Activated T-helper 17 cell treated with anti-CD3 and anti-CD28 coated beads, Interleukin-2, amount 50 U/mL, for 72 hours (primary cell): ENCODE measurements at places on chromosomes 6 and 20. TPM values are rescaled to one million over a fixed set of nuclear protein-coding genes. Genes with fewer than 3 reads are reported as not detected.
A peak's percentile ranks its signal among the peaks of the same experiment; 100 is the strongest.

DNA sequence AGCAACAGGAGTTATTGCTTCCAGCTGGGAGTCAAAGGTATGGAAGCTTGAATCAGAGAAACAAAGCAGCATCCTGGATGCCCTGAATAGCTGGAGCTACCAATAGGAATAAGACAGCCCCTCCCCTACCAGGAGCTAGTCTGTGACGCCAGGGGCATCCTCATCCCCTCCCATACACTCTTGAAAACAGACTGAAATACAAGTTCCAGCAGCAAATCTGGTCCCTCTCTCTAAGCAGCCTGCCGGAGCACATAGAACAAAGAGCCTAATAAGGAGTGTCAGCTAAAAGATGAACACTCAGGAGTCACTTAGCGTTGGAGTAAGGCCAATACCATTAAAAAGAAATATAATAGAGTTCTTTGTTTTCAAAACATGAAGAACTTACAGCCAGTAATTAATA lies 25.6 kb downstream of the FILIP1 start:
- ATAC-seq = no peak

- ATAC-seq = no peak
These were observed 190.4 kb upstream of the JAG1 start for GRCh38 chr20:10864076-10864672.

GRCh38 chr20:33993576-33994221 lies at the start of gene RALY:
Gene RALY (plus strand): TSS chr20:33993911. CDS start chr20:34072075, 78,164 bp downstream.
- ATAC-seq = peak; percentile 78

DNA sequence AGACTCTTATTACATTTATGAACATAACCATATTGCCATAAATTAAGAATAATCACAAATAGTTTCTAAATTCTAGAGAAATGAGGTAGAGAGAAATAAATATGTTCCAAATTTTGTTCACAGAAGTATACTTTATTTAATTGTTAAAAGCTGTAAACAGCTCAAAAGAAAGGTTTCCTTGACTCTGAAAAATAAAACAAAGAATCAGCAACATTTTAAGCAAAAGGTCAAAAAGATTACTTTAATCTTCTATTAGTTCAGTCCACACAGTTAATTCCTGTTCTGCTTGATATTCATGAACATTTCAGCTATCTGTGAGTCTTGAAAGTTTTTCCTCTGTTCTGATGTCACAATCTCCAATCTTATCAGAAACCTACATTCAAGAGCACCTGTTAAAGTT lies 197.9 kb downstream of the GJA1 start:
- no peak for ATAC-seq

GRCh38 chr20:53716395-53716794 lies 122.8 kb upstream of the ZNF217 start:
- no peak for ATAC-seq

GRCh38 chr6:44527583-44528369 lies 140.3 kb downstream of the CDC5L start:
- ATAC-seq = no peak

- ATAC-seq = no peak
These were observed 1.7 kb downstream of the SAPCD1 start for GRCh38 chr6:31764198-31764597.

- no peak for ATAC-seq
These were observed 50.0 kb upstream of the FOXO3 start for GRCh38 chr6:108510461-108511319.

GRCh38 chr6:90068264-90068663 lies 174.0 kb downstream of the GJA10 start:
- peak; percentile 89 for ATAC-seq

GRCh38 chr6:76631622-76632021 lies 559.2 kb upstream of the IMPG1 start:
- no peak for ATAC-seq

GRCh38 chr20:1313236-1313964 lies 15.5 kb downstream of the SDCBP2 start:
- ATAC-seq = peak; percentile 77

- ATAC-seq = no peak
These were observed 131.7 kb upstream of the MLIP start for GRCh38 chr6:53979468-53980067.

DNA sequence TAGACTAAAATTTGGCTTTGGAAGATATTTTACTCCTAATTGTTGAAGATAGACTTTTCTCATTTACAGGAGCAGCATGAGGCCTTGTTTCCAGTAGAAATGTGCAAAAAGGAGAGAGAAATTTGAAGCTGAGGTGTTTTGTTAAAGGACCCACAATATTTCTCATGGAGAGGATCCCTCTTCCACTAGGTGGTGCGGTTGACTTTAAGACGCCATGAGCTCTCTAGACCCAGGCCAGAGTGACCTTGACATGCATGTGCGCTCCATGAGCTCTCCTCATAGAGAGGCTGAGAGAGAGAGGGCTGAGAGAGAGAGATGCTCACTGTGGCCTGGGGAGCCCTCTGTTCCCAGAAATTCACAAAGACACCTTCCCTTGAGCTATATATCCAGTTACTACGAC lies 861.2 kb upstream of the EYS start:
- ATAC-seq = no peak

DNA sequence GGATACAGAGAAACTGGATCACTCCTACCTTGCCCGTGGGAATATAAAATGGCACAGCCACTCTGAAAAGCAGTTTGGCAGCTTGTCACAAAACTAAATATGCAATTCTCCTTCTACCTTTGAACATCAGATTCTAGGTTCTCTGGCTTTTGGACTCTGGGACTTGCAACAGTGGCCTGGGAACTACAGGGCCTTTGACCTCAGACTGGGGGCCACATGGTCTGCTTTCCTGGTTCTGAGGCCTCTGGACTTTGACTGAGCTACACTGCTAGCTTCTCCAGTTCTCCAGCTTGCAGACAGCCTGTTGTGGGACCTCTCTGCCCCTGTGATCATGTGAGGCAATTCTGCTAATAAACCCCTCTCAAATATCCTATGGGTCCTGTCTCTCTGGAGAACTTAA lies 168.8 kb downstream of the CDH26 start:
- ATAC-seq = no peak

DNA sequence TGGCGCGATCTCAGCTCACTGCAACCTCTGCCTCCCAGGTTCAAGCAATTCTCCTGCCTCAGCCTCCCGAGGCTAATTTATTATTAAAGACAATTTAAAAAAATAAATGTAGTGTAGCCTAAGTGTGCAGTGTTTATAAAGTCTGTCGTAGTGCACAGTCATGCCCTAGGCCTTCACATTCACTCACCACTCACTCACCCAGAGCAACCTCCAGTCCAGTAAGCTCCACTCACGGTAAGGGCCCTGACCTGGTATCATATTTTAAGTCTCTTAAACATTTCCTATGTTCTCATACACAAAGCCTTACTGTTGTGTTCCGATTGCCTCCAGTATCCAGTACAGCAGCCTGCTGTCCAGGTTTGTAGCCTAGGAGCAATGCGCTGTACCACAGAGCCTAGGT lies 168.2 kb upstream of the FOXQ1 start:
- no peak for ATAC-seq

DNA sequence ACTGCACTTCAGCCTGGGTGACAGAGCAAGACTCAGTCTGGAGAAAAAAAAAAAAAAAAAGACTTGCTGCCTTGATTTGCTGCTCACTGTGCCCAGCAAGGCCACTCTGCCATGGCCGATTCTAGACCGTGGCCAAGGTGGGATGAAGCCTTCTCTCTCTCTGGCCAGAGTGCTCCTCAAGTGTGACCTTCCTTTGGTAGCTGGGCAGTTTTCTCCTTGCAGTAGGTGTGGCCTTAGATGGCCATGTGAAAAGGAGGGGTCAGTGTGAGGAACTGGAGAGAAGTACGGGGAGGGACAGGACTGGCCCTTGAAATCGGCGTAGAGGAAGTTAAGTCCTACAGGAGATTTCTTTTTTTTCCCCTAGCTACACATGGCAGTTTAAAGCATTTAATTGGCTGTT lies 272.0 kb downstream of the ARID1B start:
- no peak for ATAC-seq

DNA sequence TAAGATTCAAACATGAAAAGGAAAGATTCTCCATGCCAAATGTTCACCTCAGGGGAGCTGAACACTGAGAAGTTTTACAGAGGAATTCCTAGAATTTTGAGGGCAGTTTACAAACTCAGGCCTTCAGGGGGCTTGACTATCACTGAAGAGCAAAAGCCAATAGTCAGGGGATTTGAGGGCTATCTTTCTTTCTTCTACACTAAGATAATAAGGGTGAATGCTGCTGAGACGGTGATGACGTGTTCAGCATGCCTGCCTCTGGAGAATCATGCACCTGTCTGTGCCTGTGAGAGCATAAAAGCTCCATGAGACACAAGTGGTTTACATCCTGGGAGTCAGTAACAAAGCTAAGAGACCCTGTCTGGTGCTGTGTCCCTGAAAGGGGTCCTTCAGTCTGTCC lies 1085.6 kb downstream of the KIF16B start:
- ATAC-seq = no peak

DNA sequence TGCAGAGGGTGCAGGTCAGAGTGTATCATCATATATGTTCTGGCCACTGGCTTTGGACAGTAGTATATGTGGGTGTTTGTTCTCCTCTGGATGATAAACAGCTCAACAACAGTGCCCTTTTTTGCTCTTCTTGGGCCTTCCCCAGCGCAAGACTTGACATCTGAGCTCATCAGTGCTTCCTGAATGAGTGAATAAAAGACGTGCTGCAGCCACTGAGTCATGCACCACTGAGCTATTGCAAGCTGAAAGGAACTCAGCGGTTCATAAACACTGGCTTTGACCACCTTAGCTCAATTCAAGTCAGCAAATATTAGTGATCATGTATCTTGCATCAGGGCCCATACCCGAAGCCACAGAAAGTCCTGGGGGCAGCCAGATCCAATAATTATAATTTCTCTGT lies 105.3 kb upstream of the KCNG1 start:
- ATAC-seq = peak; percentile 90

DNA sequence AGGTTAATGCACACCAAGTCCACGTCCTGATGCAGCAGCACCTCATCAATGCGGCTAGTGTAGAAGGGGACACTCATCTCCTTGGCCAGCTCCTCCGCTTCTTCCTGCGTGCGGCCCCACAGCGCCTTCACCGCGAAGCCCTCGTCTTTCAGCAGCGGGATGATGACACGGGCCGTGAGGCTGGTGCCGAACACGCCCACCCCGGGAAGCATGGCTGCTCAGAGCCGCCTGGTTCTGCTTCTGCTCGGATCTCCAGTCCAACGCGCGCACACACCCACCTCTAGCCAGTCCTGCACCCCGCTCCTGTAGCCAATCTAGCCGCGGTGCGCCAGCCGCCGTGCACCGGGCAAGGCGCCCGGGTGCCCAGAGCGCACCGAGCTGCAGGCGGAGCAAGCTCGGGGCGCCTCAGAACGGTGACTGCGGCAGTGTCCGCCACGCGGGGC lies 700 bp downstream of the GFOD1 start:
- peak; percentile 39 for ATAC-seq

- no peak for ATAC-seq
These were observed 51.9 kb upstream of the SAYSD1 start for GRCh38 chr6:39166912-39167290.

DNA sequence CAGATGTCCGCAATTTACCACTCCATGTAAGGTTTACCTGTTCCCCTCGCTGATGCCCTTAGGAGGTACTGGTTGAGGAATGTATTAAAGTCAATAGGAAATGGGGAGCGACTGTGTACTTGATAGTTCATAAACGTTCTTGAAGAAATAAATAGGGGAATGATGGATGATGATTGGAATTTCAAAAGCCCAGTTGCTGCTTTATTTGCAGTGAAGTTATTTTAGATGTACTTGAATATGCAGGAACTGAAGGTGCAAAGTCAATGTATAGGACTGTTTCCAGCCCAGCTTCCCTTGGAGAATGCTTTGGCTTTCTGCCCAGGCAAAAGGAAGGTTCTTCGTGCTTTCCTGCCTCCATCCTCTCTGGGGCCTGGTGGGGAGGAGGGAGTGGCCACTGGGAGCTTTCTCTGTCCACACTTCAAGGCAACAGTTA lies 19.8 kb downstream of the ADGRF5 start:
- no peak for ATAC-seq

GRCh38 chr6:87293526-87293925 lies 28.9 kb upstream of the SMIM8 start:
- ATAC-seq = no peak

DNA sequence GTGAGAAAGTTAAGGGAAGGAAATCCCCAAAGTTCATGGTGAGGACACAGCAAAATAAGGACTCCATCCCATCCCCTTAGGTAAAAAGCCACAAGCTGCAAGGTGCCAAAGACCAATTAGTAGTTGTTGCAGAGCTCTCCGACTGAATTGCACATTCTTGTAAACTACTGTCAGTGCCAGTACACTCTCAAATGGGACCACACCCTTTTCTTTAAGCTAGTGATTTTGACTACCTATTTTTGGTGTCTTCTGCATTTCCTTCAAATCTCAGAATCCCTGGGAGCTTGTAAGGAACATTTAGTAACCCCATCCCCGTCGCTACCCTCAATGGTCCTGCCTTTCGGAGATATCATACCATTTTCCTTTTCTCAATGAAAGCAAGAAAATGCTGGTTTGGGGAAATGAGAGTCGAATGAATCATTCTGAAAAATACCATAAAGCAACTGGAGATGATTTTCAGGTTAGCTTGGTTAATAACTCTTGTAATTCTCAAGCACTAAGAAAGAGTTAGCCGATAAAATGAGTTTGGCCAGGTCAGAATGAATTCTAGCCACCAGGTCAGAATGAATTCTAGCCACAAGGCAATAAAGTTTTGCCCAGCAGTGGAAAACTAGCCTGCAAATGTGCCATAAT lies 5.2 kb upstream of the HMGN3 start:
- no peak for ATAC-seq

GRCh38 chr6:152695372-152696045 lies 2.2 kb upstream of the MYCT1 start:
- ATAC-seq = no peak

DNA sequence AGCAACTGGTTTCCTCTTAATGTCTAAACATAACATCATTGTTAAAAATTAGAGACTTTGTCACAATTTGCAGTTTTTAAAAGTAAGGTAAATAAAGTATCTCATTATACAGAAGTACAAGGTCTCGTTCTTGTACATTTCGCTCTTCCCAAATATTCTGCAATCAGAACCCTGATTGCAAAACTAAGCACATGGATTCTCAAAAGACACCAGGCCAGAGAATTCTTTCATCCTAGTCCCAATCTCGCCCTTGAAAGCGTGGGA lies 355 bp upstream of the AKAP7 start:
- ATAC-seq = no peak

- ATAC-seq = no peak
These were observed 22.9 kb downstream of the RANBP9 start for GRCh38 chr6:13688692-13689196.

KIAA0408 gene
- 10.8 TPM for total RNA-seq

SLC17A2 gene
- total RNA-seq = not detected

L3MBTL1 gene
- 15.3 TPM for total RNA-seq

TMEM74B gene
- total RNA-seq = 0.89 TPM

PSMG4 gene
- 24.7 TPM for total RNA-seq

NOTCH4 gene
- total RNA-seq = 0.73 TPM

SLC22A2 gene
- total RNA-seq = not detected

PLAGL1 gene
- 77.8 TPM for total RNA-seq

BNIP5 gene
- not detected for total RNA-seq

MEP1A gene
- total RNA-seq = not detected

SYNDIG1 gene
- total RNA-seq = not detected

OR12D3 gene
- total RNA-seq = not detected

CCR6 gene
- total RNA-seq = 31.5 TPM

CCM2L gene
- not detected for total RNA-seq

JAG1 gene
- 0.98 TPM for total RNA-seq

JPH2 gene
- total RNA-seq = 0.42 TPM
